ENCODE measurements at places on chromosomes 12 and 14.

GRCh38 chr14:49687942-49688700 lies at the start of gene POLE2:
TSS of gene POLE2 (minus strand) at chr14:49688214. CDS start at chr14:49688203, 11 bp downstream.
- peak within 1 kb of the TSS; percentile 70 for H3K4me3 ChIP-seq
- no peaks in the 10 kb centered on the region for H3K27me3 ChIP-seq
- H3K36me3 ChIP-seq, result no peaks in the 10 kb centered on the region
- H3K27ac ChIP-seq, result peak within 1 kb of the TSS; percentile 86
- H3K4me1 ChIP-seq, result no peaks in the 10 kb centered on the region

- H3K36me3 ChIP-seq, result no peaks in the 10 kb centered on the region
- H3K27ac ChIP-seq, result no peak overlapping the region
- no peak for DNase-seq
- peaks cover 77% of the 10 kb centered on the region for H3K27me3 ChIP-seq
- H3K4me1 ChIP-seq, result no peaks in the 10 kb centered on the region
These were observed 25.8 kb upstream of the MSI1 start for GRCh38 chr12:120394483-120395367.

GRCh38 chr12:109893261-109893995 lies 6.6 kb upstream of the TCHP start:
- H3K27ac ChIP-seq, result no peak overlapping the region
- no peaks in the 10 kb centered on the region for H3K4me1 ChIP-seq
- no peak for DNase-seq
- H3K36me3 ChIP-seq, result no peaks in the 10 kb centered on the region
- H3K4me3 ChIP-seq, result no peak overlapping the region

DNA sequence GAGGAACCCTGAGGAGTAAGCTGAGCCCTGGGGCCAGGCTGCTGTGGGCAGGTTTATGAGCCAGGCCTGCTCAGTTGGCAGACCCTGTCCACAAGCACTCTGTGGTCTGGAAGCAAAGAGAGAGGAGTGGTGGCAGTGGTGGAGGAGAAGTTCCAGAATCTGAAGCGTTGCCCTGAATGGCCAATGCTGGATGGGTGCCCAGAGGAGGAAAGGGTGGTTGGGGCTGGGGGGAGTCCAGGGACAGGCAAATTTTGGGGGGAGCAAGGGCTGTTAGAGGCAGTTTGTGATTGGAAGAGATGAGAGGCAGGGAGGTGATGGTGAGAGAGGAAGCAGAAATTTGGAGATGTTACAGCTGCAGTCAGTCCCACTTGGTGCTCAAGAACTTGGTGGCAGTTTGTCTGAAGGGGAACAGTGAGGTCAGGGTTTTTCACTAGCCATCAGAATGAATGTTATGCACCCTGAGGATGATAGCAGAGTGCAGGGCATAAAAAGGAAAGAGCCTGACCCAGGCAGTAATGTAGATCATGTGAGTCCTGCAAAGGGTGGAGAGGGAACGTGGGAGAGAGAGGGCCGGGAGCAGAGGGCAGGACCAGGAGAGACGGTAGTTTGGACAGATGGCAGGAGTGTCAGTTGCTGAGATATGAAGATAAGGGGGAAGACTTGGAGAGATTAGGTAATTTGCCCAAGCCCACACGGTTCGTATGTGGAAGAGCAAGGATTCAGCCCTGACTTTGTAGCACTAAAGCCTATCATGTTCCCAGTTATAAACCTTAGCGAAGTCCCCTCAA lies 51.2 kb downstream of the GALNT8 start:
- no peaks in the 10 kb centered on the region for H3K27me3 ChIP-seq
- H3K4me3 ChIP-seq, result no peak overlapping the region
- no peaks in the 10 kb centered on the region for H3K4me1 ChIP-seq
- no peak for DNase-seq
- no peaks in the 10 kb centered on the region for H3K36me3 ChIP-seq

All from psoas muscle (tissue), 8 donors.